Stimulated activated naive CD4-positive, alpha-beta T cell (primary cell): ENCODE measurements at places on chromosomes 6 and 20.

- no peak for DNase-seq
Observed at GRCh38 chr6:75611702-75612375, 10.2 kb downstream of the SENP6 start.

- no peak for DNase-seq
Observed at GRCh38 chr6:136873748-136874147, 48.4 kb upstream of the SLC35D3 start.

GRCh38 chr20:23340524-23340923 is 10.1 kb upstream of the NXT1 start:
- no peak for DNase-seq

- no peak for DNase-seq
Observed at GRCh38 chr6:40188931-40189330, 254.7 kb upstream of the MOCS1 start.

DNA sequence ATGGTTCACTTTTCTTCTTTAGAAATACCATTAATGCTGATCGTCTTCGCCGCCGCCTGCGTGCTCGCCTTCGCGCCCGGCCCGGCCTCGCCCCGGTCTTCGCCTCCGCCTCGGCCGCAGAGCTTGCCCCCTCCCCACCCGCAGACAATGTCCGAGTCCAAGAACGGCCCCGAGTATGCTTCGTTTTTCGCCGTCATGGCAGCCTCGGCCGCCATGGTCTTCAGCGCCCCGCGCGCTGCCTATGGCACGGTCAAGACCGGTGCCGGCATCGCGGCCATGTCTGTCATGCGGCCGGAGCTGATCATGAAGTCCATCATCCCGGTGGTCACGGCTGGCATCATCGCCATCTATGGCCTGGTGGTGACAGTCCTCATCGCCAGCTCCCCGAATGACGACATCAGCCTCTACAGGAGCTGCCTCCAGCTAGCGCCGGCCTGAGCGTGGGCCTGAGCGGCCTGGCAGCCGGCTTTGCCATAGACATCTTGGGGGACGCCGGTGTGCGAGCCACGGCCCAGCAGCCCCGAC is 4.8 kb upstream of the PRPH2 start:
- no peak for DNase-seq

DNA sequence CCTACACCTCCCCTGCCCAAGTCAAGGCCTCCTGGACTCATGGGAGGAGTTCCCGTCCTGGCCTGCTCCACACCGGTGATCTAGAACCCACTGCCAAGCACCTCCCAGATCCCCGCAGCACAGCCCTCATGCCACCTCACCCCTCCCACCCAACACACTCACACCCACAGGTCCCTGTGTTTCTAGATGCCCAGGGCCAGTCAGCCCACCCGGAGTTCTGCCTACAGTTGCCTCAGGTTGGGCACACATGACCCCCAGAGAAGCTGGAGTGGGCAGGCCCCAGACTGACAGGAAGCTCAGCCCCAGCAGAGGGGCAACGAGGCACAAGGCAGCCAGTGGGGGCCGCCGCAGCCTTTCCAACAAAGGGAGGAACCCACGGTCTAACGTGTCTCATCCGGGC is 29.6 kb downstream of the RRBP1 start:
- DNase-seq = no peak
